ENCODE measurements at places on chromosomes 1 and 21. TPM values are rescaled to one million over a fixed set of nuclear protein-coding genes. Genes with fewer than 3 reads are reported as not detected.

Gene TAGLN2
- 109 TPM for total RNA-seq

Gene LCE3D
- total RNA-seq, result not detected

Gene CSMD2
- 0.70 TPM for total RNA-seq

Gene LYPLA2
- total RNA-seq, result 55.3 TPM

Gene CYP4A11
- 22.1 TPM for total RNA-seq

Gene MCOLN2
- total RNA-seq, result 0.93 TPM

Gene PTGFRN
- total RNA-seq, result 48.2 TPM

Gene SHE
- 14.1 TPM for total RNA-seq

Gene UBE2U
- not detected for total RNA-seq

Gene RXFP4
- total RNA-seq, result 0.18 TPM

Gene CTSS
- total RNA-seq, result 46.1 TPM

Gene TEX38
- total RNA-seq, result not detected
